ENCODE measurements at places on chromosomes 7 and 10. TPM values are rescaled to one million over a fixed set of nuclear protein-coding genes. Genes with fewer than 3 reads are reported as not detected.

The RASA4B gene
- polyA plus RNA-seq, result 17.1 TPM

The AUTS2 gene
- polyA plus RNA-seq, result 7.9 TPM

The ARHGEF5 gene
- polyA plus RNA-seq, result 10.0 TPM

The KAZALD1 gene
- polyA plus RNA-seq, result 3.1 TPM

The PSD gene
- 0.83 TPM for polyA plus RNA-seq

The SLIT1 gene
- 0.48 TPM for polyA plus RNA-seq

The PRSS58 gene
- not detected for polyA plus RNA-seq

The TUBAL3 gene
- polyA plus RNA-seq, result 0.07 TPM

The CLRN3 gene
- not detected for polyA plus RNA-seq

The EVX1 gene
- polyA plus RNA-seq, result not detected

The NPC1L1 gene
- polyA plus RNA-seq, result 0.38 TPM

The C7orf57 gene
- polyA plus RNA-seq, result not detected

The PTF1A gene
- 16.2 TPM for polyA plus RNA-seq

The SPDYE2 gene
- polyA plus RNA-seq, result 0.03 TPM

The LIPM gene
- polyA plus RNA-seq, result not detected

The TEX47 gene
- polyA plus RNA-seq, result not detected

The OR2A42 gene
- polyA plus RNA-seq, result not detected

The EPHB4 gene
- polyA plus RNA-seq, result 37.5 TPM

The CYP2C8 gene
- polyA plus RNA-seq, result 0.27 TPM

The GPR141 gene
- polyA plus RNA-seq, result 0.56 TPM

The GJC3 gene
- 1.9 TPM for polyA plus RNA-seq

The CUBN gene
- 0.36 TPM for polyA plus RNA-seq

The LRRD1 gene
- polyA plus RNA-seq, result not detected

The SPDYE9 gene
- polyA plus RNA-seq, result not detected

The MDFIC gene
- polyA plus RNA-seq, result 3.2 TPM

The PIP gene
- polyA plus RNA-seq, result not detected

The C10orf62 gene
- polyA plus RNA-seq, result not detected

The GNGT1 gene
- not detected for polyA plus RNA-seq

The PDK4 gene
- 387 TPM for polyA plus RNA-seq

The BAZ1B gene
- polyA plus RNA-seq, result 31.0 TPM

The HECW1 gene
- polyA plus RNA-seq, result 0.22 TPM

The SEMA3D gene
- polyA plus RNA-seq, result 1.1 TPM

The KLF14 gene
- polyA plus RNA-seq, result 0.31 TPM
